ENCODE measurements at places on chromosomes 2 and 18.
A peak's percentile ranks its signal among the peaks of the same experiment; 100 is the strongest.

DNA sequence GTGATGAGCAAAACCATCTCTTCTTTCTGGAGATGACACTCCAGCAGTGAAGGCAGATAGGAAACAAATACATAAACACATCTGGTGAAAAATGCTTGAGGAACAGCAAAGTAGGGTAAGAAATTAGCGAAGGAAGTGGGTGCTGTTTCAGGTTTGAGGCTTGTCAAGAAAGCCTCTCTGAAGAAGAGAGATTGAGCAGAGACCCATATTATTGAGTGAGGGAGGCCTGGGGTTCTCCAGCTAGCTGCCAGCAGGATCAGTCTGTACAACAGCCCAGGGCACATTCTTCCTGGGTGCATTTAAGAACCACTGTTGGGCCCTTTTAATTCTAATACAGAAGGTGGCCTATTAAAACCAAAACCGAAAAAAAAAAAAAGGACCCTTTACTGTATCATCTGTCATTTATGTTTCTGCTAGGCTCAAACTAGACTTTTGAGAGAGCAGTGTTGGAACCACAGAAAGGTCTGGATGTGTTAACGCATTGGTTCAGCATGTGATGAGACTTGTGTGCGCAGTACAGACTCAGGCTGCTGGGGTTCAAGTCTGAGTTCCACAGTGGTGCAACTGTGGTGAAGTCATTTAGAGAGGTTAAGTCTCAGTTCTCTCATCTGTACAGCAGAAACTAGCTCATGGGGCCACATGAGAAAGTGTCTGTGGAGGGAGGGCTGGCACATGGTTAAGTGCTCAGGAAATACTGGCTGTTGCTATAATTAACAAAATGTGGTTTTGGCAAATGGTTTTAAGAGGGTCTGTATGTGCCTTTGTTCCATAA lies 28.9 kb downstream of the MGAT5 start:
- DNase-seq: no peak

GRCh38 chr18:55607773-55608172 lies 19.8 kb upstream of the TCF4 start:
- no peak for DNase-seq

DNA sequence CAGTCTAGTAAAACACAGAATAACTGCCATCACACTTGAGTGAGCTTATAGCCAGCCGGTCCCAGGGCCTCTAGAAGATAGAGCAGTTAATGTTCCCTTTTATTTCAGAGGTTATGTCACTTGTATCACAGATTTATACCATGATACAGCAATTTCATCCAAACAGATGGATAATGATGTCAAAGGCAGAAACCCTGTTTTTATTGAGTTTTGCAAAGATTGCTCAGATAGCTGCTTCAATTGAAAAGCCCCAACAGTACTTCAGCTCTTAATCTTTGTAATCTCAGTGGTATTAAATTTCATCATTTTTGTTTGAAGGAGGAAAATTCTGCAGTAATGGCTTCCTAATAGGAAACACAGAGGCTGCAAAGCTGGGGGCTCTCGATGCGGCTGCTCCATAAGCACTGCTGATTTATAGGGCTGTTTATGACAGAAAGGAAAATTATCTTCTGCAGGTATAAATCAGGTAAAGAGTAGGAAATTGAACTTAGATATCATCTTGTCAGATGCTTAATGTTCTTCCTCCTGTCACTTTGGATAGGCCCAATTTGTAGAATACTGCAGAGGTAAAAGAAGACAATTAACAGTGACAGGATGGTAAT lies 112.3 kb downstream of the LNPK start:
- no peak for DNase-seq

- DNase-seq: no peak
Measured at GRCh38 chr2:223113161-223113560, 61.2 kb downstream of the KCNE4 start.

GRCh38 chr18:22509423-22509822 lies 91.7 kb upstream of the CTAGE1 start:
- no peak for DNase-seq

GRCh38 chr2:99611034-99611433 lies 121.2 kb upstream of the REV1 start:
- no peak for DNase-seq

DNA sequence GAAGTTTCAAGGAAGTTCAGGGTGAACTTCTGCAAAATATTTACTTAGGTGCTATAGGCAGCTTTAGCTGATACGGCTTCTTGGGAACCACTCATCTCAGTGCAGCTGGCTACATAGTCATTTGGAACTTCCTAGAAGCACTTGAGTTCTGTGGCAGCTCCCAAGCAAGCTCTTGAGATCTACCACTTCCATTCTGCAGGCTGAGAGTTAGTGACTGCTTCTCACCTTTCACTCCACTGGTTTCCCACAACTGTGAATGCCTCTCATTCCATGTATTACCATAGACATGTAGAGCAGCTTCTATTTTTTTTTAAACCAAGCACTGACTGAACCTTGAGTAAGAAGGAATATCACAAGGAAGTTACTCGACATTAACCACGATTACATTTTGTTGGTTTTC lies 994.1 kb upstream of the ACVR2A start:
- no peak for DNase-seq

DNA sequence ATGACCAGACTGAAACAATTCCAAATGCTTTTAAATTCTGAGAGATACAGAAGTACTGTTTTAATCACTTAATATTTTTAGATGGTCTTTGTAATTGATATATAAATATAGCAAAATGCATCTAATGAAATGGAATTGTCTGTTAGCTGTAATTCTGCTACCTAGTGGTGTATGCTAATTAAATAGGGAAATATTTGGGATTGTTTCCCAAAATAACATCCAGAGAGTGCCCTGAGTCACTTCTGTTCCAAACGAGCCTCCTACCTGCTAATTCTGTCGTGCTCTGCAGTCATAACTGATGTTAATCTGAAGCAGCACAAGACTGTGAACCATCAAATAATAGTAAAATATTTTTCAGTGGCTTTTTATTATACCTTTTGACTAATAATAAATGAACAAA lies 71.4 kb upstream of the NOSTRIN start:
- no peak for DNase-seq

DNA sequence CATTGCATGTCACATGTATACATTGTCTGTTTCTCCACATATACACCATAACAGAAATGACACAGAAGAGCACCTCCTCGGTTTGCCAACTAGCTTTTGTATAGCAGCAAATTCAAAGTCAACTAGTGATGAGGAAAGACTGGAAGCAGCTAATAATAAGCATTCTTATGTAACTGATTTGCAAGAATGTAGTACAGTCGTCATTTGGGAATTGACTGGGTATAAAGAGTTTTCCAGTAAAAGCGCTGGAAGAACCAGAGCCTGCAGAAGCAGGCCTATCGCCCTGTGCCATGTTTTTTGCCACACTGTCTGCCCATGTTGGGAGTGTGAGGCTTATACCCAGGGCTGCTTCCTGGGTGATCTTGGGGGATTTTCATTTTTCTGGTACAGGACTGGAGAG lies 310.6 kb downstream of the GBX2 start:
- DNase-seq: no peak

GRCh38 chr2:234559609-234560008 lies 62.7 kb upstream of the ARL4C start:
- no peak for DNase-seq

GRCh38 chr2:19714926-19715325 lies 186.9 kb downstream of the TTC32 start:
- DNase-seq: no peak

DNA sequence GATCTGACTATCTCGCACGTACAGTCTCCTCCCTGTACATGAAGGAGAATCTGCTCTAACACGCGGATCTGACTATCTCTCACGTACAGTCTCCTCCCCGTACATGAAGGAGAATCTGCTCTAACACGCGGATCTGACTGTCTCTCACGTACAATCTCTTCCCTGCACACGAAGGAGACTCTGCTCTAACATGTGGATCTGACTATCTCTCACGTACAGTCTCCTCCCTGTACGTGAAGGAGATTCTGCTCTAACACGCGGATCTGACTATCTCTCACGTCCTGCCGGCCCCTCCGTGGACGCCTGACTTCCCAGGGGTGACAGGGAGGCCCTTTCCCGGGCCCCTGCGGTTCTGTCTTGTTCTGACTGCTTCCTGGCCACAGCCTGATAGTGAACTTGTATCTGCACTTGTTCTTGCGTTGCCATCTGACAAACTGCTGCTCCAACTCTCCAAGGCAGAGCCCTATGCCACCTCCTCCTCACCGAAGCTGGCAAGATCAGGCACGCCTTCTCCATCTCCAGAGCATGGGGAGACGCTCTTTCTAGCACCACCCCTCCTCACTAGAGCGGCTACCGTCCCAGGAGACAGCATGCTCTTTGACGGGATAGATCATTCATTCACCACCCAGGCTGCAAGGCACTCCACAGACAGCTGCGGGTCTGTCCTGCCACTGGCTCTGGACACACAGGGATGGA lies 238.6 kb downstream of the TWIST2 start:
- DNase-seq: no peak

GRCh38 chr2:237486819-237487448 lies at the start of gene MLPH:
MLPH (plus strand) TSS chr2:237487251; CDS start chr2:237493427, 6,176 bp downstream.
- peak; percentile 63 for DNase-seq

DNA sequence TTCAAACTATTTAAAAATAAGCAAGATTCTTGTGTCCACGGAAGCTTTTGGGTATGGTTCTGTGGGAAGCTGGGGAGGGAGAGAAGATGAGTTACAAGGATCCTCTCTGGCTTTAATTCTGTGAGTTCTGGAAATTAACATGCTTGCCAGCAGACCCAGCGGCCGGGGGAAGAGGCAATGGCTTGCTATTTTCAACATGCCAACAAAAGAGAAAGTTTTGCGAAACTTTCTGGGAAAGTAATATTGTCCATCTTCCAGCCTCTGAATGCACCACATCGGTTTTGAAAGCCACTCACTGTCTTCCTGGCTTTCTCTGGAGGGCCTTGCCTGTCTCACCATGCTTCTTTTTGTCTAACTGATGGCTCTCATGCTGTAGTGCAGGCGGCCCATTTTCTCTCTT lies 85.7 kb downstream of the EN1 start:
- no peak for DNase-seq

GRCh38 chr2:113117541-113118262 lies 9.7 kb upstream of the IL1RN start:
- peak; percentile 82 for DNase-seq

GRCh38 chr2:80040226-80040625 lies 264.3 kb downstream of the LRRTM1 start:
- no peak for DNase-seq

All from RWPE1 (cell line).